Activated gamma-delta T cell treated with anti-CD3 and anti-CD28 coated beads, Interleukin-2, amount 50 U/mL, for 16 hours (primary cell): ENCODE measurements at places on chromosomes 5 and 9.

- no peak for DNase-seq
Measured at GRCh38 chr5:62299101-62299500, 6.9 kb upstream of the KIF2A start.

DNA sequence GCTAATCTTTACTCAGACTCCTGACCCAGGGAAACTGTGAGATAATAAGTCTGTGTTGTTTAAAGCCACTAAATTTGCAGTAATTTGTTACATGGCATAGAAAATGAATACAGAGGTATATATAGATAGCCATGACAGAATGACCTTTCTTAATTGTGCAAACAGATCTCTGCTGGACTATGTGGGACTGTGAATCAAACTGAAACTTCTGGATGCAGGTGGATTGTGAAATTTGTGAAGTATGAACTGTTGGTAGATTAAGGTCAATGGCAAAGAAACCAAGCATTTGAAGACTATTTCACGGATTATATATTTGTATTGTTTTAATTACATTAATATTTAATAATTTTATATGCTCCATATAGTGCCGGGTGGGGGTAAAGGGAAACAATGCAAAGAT is 52.2 kb upstream of the GPR151 start:
- no peak for DNase-seq

DNA sequence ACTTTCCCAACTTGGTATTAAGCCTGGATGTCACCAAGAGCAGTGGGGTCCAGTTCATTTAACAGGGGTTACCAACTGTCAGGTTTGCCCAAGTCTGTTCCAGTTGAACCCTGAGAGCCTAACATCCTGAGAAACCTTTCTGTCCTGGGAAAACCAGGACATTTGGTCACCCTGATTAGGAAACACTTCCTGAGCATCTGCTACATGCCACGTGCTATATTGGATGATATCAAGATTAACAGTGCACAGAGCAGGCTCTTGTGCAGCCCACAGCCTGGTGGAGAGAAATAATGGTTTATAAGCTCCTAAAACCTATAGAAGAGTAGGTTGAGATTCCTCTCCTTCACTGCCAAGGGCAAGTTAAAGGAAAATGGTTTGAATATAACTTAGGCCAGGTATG is 102.9 kb upstream of the RAD23B start:
- DNase-seq = no peak

GRCh38 chr9:137580209-137580953 is 1.7 kb upstream of the DPH7 start:
- DNase-seq = no peak

DNA sequence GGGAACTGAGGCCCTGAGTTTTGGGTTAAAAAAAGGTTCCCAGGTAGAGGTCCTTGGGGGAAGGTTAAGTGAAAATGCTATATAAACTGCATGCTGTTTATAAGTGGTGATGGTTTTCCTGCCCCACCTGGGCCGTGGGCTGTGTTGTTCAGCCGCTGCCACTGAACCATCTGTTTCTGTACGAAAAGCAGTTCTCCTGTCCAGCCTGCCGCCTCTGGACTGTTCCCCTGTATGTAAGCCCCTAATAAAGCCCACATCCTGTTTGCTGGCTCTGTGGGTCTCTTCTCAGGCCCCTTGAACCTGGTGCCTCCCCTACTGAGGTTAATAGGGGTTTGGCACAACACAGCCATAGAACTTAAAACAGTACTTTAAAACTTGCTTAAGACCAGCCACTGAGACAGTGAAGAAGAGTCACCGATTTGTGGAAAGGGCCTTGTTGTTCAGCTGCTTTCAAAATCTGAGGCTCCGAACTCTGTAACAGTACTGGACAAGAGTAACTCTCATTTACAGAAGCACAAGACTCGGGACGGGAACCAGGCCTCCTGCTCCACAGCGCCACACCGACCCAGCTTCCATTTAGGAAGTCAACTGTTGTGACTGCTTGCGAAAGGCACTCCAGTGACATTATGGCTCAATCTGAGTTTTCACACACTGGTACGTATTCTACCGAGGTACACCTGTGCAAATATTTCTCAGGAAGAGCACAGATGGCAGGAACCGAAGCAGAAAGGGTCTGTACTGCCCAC is 192.5 kb downstream of the CDK5RAP2 start:
- no peak for DNase-seq

DNA sequence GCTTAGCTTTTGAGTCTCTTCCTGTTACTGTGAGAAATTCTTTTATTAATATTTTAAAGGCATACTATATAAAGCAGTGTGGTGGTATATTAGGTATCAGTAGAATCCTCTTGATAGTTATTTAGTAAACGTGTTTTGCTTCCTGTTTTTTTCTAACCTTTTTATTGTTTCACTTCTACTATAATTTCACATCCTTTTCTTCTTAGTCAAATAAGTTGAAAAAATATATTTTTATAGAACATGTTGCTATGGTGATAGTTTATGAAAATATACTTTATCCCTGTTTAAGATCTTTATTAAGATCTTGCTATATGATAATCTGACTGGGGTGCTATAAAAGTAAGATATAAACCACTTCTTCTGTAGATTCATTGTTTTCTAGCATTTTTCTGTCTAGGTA is 2.1 kb downstream of the POLK start:
- no peak for DNase-seq

DNA sequence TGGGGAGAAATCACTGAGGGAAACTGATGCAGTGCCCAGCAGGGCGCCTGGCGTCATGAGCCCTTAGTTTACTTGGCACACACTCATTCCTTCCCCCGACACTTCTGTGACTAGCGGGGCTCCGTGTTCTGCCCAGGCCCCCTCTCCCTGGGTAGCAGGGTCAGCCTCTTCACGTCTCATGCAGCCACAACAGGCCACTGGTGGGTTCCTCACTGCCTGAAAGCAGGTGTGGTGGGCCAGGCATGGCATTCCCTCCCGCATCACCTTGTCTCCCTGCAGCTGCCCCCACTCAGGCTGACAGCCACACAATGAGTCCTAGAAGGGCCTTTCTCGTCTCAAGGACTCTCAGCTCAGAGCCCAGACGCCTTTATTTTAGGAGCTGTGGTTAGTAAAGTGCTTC is 51.1 kb upstream of the CPLX2 start:
- no peak for DNase-seq

DNA sequence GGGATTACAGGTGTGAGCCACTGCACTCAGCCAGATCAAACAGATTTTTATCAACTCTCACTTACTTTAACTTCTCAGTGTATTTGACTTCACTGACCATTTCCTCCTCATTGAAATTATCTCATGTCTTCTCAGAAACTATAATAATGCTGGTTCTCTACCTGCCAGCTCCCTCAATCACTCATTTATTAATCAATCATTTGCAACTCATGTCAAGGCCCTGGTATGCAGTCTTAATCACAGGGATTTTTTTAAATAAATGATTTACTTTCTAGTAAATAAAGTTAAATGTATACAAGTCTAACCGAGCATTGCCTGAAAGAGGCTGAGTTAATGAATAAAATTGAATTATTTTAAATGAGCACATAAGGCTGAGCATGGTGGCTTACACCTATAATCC is 63.3 kb downstream of the PLPP1 start:
- DNase-seq = no peak

DNA sequence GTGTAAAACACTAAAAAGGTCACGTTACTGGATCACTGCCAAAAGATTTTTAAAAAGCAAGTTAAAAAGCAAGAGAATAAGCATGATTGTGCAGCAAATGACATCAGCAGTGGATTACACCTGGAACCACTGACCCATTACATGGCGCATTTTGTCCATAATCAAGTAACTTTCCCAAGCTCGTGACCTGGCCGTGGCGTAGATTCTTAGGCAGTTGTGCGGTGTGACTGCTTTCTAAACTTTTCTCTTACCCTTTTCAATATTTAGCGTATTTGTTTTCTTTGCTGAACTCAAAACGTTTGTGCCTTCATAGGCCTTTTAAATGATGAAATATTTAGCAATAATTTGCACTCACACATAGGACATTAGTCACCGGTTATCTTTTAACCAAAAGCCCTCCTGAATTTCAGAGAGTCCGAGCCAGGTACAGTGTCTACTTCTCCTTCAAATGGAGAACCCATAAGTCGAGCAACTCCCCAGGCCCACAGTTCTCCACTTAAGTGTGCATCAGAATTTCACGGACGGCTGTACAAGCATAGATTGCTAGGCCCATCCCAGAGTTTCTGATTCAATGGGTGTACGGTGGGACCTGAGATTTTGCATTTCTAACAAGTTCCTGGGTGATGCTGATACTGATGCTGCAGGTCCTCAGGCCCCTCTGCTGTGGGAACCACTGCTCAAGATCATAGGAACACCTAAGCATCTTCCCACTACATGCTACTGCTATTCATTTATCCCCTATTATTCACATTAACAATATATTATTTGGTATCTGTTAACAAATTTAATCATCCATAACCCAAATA is 144.4 kb downstream of the GLIS3 start:
- DNase-seq = no peak

DNA sequence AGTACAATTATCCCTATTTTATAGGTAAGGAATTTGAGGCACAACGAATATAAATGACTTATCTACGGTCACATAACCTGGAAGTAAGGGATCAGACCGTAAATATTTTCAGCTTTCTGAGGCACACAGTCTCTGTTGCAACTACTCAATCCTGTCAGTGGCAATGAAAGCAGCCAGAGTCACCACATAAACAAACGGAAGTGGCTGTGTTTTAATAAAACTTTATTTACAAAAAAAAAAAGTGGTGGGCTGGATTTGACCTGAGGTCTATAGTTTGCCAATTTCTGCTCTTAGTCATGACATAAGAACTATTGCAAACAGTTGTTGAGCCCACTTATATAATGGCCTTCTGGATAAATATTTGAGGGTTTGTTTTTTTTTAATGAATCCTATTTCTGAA is 29.6 kb downstream of the ZNF366 start:
- DNase-seq = no peak

- no peak for DNase-seq
Measured at GRCh38 chr9:91750343-91750742, 199.7 kb downstream of the ROR2 start.

DNA sequence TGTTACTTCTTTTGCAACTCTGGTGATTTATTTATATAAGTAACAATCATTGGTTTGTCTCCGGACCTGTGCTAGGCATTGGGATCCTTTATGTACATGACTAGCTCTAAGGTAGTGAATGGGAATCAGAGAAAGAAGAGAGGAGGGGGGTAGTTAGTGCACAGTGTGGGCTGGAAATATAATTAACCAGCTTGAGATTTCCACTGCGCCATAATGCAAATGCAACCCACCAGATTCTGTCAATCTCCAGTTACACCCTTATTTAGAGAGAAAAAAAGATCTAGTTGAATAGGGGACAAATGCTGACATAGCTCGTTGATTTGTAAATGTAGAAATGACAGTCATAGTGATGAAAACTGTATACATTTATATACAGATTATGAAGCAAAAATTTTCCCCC is 342.2 kb upstream of the SLC30A5 start:
- no peak for DNase-seq

DNA sequence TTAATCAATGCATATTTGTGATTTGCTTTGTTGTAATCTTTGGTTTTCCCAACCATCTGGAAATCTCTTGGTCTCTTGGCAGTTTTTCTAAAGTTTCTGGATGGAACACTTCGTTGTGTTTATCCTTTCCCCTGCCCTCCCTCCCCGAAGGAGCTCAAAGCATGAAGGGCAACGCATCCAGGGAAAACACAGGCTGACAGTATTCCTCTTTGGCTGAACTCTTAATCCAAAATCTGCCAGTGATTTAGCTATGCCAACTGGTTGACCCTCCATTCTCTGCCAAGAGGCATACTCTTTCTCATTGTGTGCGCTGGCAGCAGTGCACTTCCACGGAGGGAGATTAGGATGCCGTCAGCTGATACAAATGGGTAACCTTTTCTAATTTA is 20.5 kb downstream of the ZBTB34 start:
- no peak for DNase-seq

GRCh38 chr9:136614967-136615623 is 47.6 kb upstream of the EGFL7 start:
- no peak for DNase-seq

DNA sequence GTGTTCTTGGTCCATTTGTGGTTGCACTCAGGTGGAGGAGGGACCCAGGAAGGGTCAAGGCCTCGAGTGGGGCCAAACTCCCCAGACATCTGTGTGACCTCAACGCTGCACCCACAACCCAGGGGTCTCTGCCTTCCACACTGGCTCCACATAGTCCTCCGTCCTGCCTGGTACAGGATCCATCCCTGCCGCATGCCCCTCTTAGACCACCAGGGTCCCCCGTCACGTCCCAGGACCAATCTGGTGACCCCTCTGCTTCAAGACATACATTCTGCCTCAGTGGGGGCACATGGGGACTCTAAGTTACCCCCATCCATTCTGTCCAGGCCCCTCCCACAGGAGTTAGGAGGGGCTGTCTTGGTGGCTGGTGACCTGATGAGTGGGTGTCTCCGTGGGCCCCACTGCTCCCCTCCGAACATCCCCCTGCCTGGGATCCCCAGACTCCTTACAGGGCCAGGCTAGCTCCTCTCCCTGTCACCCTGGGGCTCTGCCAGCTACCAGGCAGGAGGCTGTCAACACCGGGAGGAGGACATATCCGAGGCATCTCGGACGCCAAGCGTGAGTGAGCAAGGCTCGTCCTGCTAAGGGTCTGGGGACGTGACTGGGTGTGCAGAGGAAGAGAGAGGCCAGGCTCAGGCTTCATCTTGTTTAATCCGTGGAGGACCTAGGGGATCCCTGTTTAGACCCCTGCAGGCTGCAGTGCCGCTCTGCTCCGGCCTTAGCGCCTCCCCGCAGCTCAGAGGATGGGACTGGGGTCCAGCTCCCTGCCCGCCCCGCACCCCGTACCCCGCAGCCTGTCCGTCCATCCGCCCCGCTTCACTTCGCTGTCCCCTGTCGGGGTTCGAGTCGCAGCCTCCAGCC is 32.3 kb downstream of the TSPAN17 start:
- no peak for DNase-seq

DNA sequence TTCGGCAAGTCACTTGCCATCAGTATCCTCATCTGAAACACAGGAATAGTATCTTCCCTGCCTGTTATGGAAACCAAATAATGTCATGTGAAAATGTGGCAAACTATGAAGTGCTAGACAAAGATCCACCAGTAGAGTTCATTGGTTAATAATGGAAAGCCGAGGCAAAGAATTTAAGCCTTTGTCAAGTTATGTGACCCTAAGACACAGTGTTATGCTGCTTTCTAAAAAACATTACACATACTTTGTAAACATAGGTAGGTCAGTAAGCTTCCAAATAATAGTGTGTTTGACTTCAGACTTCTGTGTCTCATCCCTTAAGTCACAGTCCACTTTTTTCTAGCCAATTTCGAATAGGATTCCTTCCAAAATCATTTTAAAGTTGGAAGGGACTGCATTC is 6.0 kb downstream of the PTAR1 start:
- no peak for DNase-seq
